ENCODE measurements at places on chromosomes 3 and 15. TPM values are rescaled to one million over a fixed set of nuclear protein-coding genes. Genes with fewer than 3 reads are reported as not detected.

Gene TIMP4
- polyA plus RNA-seq, result not detected

Gene TEX55
- not detected for polyA plus RNA-seq

Gene SENP5
- polyA plus RNA-seq, result 11.7 TPM

Gene SLC28A2
- polyA plus RNA-seq, result not detected

Gene VPS8
- polyA plus RNA-seq, result 22.2 TPM

Gene ADCY5
- polyA plus RNA-seq, result not detected

Gene ZMYND10
- polyA plus RNA-seq, result not detected

Gene NEDD4
- 0.44 TPM for polyA plus RNA-seq

Gene EPHB1
- polyA plus RNA-seq, result 0.71 TPM

Gene FANCD2OS
- polyA plus RNA-seq, result not detected

Gene SEMA7A
- 5.0 TPM for polyA plus RNA-seq

Gene WDR93
- not detected for polyA plus RNA-seq

Gene A4GNT
- polyA plus RNA-seq, result not detected

Gene ZNF710
- polyA plus RNA-seq, result 3.6 TPM

Gene ROPN1B
- polyA plus RNA-seq, result not detected

Gene ULK4
- 5.6 TPM for polyA plus RNA-seq

Gene TAGLN3
- polyA plus RNA-seq, result not detected
